ENCODE measurements at places on chromosomes 2 and 18.

- DNase-seq, result no peak
These were observed 797.0 kb upstream of the CHAC2 start for GRCh38 chr2:52970642-52971041.

DNA sequence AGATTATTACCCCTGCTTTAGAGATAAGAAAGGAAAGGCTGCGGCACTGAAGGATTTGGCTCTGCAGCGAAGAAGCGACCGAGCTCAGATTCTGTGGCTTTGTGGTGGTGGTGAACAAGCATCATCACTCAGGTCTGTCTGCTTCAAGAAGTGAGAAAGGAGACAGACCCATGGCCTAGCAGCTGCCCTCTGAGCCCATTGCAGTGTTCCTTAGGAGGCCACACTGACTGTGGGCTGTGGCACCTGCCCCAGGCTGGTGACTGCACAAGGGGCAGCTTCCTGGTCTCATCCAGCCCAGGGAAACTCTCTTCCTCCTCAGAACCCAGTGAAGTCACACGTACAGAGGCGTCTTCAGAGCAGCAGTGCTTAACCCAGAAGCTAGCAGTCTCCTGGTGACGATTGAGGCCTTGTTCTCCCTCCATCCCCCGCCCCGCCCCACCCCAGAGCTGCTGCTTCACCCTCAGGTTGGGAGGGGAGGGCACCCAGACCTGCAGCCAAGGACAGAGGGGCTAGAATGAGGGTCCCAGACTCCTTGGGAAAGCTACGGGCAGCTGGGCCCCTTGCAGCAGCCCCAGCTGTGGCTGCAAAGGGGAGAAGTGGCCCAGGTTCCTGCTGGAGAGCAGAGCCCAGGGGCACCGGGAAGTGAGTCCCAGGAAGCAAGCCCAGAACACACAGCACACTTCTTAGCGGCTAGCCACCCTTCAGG, 22.2 kb downstream of the BIN1 start:
- DNase-seq, result no peak

GRCh38 chr2:160326786-160327185, 126.7 kb upstream of the ITGB6 start:
- no peak for DNase-seq

- DNase-seq, result no peak
These were observed 145.6 kb downstream of the HDAC4 start for GRCh38 chr2:239255218-239255617.

- peak; percentile 4 for DNase-seq
These were observed 545.8 kb downstream of the BCL11A start for GRCh38 chr2:60007671-60008070.

DNA sequence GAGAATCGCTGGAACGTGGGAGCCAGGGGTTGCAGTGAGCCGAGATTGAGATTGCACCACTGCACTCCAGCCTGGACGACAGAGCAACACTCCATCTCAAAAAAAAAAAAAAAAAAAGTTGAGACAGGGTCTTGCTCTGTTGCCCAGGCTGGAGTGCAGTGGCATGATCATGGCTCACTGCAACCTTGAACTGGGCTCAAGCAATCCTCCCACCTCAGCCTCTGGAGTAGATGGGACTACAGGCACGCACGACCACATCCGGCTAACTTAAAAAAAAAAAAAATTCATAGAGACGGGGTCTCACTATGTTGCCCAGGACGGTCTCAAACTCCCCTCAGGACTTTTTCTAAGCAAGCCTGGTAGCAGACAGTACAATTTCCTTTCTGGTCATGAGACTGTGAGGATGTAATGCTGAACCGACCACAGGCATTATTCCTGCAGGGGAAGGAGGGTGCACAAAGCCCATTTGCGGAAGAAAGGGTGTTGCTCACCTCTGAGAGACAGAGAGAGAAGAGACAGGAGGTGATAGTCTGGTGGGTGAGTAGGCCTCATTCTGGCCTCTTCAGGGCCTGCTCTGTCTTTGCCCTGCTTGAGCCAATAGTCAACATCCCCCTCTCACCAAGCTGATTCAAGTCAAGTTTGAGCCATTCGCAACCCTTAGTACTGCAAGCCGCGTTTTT, 205.3 kb downstream of the ZFP36L2 start:
- DNase-seq, result no peak

GRCh38 chr18:4130734-4131719, 324.1 kb downstream of the DLGAP1 start:
- no peak for DNase-seq

GRCh38 chr2:151904021-151904420, 75.8 kb upstream of the ARL5A start:
- DNase-seq, result no peak

DNA sequence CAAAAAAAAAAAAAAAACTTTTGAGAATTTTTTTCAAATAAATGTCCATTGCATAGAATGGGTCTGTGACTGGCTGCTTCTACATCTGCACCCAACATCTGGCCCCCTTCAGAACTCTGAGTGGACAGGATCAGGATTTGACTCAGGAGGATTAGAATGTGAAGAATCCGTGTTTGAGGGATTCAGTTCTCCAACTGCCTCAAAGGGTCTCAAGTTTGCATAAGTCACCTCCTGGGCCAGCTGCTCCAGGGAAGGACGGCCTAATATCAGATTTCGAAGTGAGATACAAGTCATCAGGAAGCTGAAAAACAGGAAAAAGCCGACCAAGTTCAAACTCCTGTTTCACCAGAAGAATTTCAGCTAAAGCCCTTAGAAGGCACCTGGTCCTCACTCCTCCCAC, 10.9 kb downstream of the MAT2A start:
- peak; percentile 89 for DNase-seq

DNA sequence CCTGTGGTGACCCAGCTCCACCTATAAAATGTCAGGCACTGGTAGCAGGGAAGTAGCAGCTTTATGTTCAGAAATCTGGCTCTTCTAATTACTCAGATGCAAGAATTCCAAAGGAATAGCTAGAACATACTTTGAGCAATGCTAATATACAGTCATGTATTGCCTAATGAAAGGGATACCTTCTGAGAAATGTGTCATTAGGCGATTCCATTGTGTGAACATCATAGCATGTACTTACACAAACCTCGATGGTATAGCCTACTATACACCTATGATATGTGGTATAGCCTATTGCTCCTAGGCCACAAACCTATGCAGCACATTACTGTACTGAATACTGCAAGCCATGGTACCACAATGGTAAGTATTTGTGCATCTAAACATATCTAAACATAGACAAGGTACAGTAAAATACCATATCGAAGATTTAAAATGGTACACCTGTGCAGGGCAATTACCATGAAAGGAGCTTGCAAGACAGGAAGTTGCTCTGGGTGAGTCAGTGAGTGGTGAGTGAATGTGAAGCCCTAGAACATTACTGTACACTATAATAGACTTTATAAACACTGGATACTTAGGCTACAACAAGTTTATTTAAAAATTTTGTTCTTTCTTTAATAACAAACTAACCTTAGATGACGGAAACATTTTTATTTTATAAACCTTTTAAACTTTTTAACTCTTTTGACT, 50.3 kb upstream of the ETAA1 start:
- peak; percentile 12 for DNase-seq

GRCh38 chr2:232419245-232420072, 12.8 kb downstream of the ALPG start:
- DNase-seq, result no peak

DNA sequence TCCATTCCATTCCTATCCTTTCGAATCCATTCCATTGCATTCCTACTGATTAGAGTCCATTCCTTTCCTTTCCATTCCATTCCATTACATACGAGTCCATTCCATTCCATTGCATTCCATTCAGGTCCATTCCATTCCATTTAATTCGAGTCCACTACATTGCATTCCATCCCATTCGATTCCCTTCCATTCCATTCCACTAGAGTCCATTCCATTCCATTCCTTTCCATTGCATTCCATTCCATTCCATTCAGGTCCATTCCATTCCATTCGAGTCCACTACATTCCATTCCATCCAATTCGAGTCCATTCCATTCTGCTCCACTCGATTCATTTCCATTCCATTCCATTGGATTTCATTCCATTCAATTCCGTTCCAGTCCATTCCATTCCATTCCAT, 1133.6 kb downstream of the RPIA start:
- DNase-seq, result no peak

GRCh38 chr2:72034353-72035095, 113.1 kb downstream of the CYP26B1 start:
- no peak for DNase-seq

- peak; percentile 50 for DNase-seq
These were observed 41.2 kb downstream of the RALBP1 start for GRCh38 chr18:9516437-9517064.

DNA sequence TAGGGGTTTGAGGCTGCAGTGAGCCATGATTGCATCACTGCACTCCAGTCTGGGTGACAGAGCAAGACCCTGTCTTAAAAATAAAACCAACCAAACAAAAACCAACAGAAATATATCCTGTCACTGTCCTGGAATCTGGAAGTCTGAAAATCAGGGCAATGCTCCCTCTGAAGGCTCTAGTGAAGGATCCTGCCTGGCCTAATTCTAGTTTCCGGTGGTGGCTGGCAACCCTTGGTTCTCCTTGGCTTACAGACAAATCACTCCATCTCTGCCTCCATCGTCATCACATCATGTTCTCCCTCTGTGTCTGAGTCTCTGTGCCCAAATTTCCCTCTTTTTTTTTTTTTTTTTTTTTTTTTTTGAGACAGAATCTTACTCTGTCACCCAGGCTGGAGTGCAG, 15.9 kb upstream of the VPS4B start:
- DNase-seq, result peak; percentile 27

DNA sequence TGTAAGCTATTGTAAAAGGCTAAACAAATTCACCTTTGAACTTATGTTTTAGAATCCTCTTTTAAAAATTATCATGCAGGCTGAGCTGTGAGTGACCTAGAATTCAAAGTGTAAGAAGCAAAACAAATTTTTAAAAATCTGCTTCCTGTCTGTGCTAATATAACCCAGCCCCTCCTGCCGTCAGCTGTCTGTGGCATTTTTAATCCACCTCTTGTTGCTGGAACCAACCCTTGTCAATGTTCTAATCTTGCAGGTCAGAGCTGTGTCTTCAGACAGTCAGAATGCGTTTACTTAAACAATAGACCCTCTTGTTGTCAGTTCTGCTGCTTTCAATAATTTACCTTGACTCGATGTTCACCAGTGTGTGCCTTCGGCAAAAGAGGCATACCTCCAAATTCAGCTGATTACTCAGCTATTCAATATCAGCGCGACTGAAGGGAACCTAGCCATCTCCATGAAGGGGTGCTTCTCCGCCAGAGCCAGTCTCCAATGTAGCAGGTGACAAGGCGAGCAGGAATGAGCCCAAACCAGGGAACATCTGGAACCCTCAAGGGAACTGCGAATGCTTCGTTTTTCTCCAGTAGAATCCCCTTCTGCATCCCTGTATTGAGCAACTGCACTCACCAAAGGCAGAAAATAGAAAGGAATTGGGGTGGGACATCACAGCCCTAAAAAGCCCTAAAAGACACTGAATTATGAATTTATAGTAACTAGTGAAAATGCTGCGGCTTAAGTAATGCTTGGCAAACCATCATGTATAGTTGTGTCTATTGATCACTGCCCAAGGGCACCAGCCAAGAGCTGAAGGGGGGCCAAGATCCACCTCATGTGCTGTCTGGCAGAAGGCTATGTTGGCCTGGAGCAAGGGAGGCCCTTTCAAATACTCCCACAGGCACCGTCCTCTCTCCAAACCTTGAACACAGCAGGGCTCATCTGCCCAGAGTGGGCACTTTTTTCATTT, 62.5 kb downstream of the LYPD6B start:
- no peak for DNase-seq

DNA sequence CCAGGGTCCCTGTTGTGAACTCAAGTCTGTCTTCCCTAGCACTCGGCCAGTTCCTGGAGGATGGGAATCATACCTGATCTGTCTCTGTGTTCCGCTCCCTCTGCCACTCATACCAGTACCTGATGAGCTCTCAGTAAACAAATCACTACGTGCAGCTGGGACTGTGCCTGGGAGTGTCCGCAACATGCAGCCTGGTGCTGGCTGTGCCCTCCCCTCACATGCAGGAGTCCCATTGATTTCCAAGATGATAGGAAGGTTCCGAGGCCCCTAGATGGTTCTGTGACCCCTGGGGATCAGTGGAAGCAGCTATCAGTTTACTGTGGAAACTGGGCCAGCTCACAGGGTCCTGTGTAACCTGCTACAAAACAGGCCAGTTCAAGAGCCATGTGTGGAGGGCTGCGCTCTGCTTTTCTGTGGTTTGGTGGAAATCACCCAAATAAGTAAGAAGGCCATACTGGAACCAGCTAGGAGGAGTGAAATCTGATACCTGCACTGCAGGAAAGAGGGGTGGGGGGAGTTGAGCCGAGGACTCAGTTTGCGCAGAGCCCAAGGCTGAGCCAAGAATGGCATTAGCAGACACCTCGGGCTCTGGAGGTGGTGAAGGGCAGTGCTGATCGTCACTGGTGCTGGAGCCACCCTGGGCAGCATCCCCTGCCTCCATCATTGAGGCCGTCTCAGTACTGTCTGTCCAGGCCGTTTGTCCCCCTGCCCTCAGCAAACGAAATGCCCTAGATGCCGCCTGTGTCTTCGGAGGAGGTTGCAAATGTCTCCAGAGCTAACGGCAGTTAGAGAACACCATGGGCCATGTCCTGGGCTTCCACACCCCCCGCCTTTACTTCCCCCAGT, 93.3 kb downstream of the KLHL29 start:
- DNase-seq, result no peak

DNA sequence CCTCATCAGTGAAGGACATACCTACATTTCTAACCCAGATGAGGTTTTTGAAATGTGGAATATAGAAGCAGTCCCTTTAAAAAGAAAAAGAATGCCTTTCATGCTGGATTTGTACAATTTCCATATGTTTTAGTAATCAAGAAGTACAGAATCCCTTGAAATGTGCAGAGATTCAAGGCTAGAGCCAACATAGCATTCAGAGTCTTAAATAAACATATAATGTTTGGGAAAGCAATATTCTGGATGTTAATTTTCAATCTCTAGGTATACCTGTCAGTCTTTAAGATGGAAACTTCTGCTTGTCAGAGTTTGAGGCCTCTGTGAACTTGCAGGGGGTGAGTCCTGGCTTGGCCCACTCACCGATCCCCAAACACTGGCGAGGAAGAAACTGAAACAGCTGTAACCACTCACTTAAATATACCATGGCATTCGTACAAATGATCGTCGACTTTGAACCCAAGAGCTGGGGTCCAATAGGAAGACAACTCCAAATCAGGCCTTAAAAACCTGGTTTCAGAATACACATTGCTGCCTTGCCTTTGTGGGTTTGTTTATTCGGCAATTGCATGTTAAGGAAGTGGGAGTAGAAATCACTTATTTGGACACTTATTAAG, 132.8 kb upstream of the NCK2 start:
- DNase-seq, result no peak

DNA sequence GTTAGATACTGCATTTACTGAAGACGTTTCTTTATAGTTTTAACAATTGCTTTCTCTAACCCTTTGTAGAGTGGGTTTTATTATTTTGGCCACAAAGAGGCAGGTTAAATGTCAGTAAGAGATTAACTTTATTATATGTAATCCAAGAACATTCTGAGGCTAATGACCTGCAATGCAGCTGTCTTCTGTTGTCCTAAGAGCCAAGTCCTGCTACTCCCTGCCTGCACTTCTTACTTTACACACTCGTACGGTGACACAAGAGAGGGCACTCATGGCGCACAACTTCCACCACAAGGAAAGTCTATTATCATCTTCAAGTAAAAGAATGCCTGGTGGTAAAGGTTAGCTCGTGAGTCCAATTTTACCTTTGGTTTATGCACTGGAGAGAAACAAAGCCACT, 471.0 kb upstream of the HNMT start:
- no peak for DNase-seq
